Gastroesophageal sphincter (tissue), 4 donors: ENCODE measurements at places on chromosomes 5 and 9. TPM values are rescaled to one million over a fixed set of nuclear protein-coding genes. Genes with fewer than 3 reads are reported as not detected.

FRMD3 gene
- 12.9 TPM for total RNA-seq

SUSD1 gene
- total RNA-seq = 7.3 TPM

OR1N2 gene
- total RNA-seq = not detected

SPINK1 gene
- total RNA-seq = not detected

NIM1K gene
- total RNA-seq = 1.5 TPM

GRCh38 chr9:108746864-108747263 is 108.9 kb downstream of the ACTL7B start:
- no peak for ATAC-seq

GRCh38 chr5:76175051-76175666 is 92.0 kb downstream of the SV2C start:
- ATAC-seq = no peak

GRCh38 chr5:72394688-72395087 is 74.5 kb downstream of the PTCD2 start:
- ATAC-seq = no peak

GRCh38 chr5:68628082-68628814 is 412.7 kb downstream of the PIK3R1 start:
- ATAC-seq = no peak

DNA sequence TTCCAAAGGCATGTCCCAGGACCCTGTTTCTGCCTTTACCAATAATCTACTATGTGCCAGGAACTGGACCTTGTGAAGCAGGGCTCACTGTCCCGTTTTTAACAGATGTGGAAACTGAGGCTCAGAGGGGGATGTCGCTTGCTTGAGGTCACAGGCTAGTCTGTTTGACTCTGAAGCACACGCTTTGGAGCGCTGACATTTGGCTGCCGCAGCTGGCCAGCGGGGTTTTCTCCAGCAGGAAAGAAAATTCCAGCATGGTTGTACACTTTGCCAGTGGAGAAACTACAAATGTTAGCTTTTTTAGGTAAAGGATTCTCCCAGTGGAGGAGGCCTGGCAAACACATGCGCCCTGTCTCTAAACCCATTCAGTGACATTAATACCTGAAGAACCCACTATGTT is 50.5 kb downstream of the SH3PXD2B start:
- peak; percentile 28 for ATAC-seq

DNA sequence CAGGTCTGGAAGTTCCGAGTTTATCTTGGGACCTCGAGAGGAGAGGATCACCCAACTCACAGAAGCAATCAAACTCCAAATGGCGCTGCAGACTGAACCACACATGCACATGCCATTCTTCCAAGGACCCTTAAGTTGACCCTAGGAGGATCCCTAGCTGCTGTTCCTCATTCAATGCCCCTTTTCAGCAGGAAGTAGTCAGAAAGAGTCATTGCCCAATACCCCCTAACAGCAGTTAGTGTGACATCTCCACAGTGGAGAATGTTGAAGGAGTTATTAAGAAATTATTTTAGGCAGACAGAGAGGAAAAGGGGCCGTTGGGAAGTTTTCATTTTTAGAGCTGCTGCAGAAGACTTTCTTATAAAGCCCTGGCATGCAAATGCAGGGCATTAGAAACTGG is 229.9 kb upstream of the DAB2 start:
- ATAC-seq = no peak

DNA sequence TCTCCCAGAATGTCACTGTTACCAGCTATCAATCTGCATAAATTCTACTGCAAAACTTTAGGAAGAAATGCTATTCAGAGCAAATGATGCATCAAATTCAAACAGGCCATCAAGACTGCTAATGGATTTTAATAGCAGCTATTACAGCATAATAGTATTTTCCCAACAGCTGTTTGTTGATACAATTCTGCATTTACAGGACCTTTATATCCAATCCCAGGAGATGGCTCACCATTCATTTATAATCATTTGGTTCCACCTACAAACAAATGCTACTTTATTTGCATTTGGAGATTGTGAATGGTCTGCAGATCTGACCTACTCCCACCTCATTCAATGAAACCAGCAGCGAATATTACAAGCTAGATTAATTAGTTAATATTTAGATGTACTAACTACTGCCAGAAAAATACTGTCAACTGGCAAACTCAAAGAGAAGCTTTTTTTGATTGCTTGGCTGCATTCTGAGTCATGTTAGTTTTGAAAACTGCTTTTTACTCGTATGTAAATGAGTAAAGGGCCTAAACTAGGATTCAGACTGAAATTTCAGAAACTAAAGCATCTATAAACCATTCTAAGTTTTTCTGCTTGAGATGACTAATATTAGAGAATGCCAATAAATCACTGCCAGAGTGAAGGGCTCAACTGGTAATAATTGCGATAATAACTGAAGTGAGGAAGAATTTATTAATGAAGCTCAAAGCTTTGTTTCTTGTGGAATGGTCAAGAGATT is 7.1 kb upstream of the PCA3 start:
- no peak for ATAC-seq

GRCh38 chr5:1477341-1477740 is 32.1 kb upstream of the SLC6A3 start:
- peak; percentile 60 for ATAC-seq

GRCh38 chr5:125148706-125149105 is 402.3 kb upstream of the ZNF608 start:
- peak; percentile 66 for ATAC-seq

DNA sequence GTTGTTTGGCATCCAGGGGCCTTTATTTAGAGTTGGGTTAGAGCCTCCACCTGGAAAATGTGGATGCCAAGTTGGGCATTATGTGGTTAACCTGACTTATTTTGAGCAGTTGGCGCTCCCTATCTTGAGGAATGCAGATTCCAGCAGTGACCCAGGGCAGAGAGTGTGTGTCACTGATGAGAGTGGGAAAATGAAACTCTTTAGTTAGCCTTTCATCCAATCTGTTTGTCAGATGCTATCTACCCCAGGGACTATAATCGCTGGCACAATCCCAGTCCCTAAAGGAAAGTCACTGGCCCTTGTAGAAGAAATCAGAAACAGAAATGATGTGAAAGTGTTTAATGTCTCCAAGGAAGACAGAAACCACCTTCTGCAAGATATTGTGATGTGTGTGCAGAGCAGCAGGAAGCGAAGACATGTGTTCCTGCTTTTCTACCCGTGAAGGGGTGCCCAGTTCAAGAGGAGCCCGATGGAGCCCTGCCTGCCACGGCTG is 10.2 kb upstream of the STING1 start:
- peak; percentile 29 for ATAC-seq

DNA sequence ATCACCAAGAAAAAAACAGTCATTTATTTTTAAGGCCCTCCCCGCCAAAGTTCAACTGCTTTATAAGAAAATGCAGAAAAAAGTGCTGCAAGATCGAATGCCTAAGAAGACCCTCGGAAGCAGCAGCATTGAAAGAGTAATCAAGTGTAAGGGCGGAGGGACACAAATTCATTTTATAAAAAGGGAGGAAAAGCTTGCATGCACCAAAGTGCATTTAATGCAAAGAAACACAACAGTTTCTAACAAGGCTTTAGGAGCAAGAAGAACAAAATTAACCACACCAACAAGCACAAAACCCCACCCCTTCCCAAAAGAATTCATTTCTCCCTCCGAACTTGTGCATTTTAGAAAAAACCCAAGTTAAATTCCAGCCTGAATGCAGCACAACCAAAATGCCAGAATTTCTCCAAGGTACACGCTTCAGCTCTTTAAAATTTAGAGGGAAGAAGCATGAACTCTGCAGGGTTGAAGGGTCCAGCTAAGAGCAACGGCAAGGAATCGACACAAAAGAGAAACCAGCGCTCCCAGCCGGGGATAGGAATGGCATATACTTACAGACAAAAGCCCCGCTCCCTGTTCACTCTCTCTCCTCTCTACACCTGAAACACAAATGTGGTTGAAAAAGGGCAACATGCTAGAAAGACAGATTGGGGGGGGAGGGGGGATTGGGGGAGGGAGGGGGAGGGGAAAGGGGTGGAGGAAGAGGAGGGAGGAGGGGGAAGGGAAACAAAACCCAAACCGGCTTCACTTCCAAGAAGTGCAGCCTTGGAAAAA is at the start of gene NREP:
Gene NREP, minus strand, starts transcription at position 614 of the 774 bp plus-strand sequence. CDS start 1,422 bp downstream, outside the sequence.
- no peak for ATAC-seq

- ATAC-seq = no peak
Measured at GRCh38 chr5:88085462-88085861, 183.2 kb downstream of the TMEM161B start.
